Right cardiac atrium (tissue), 5 donors: ENCODE measurements at places on chromosomes 7 and 10. TPM values are rescaled to one million over a fixed set of nuclear protein-coding genes. Genes with fewer than 3 reads are reported as not detected.

The ITPRID1 gene
- not detected for total RNA-seq

The TYW1B gene
- total RNA-seq = 1.7 TPM

The ABCF2 gene
- total RNA-seq = 34.5 TPM

The RELN gene
- total RNA-seq = 1.1 TPM

The CDC123 gene
- 68.2 TPM for total RNA-seq

The MAGI2 gene
- total RNA-seq = 9.9 TPM

The SH2D4B gene
- not detected for total RNA-seq

The HOXA13 gene
- not detected for total RNA-seq

The FAM237B gene
- not detected for total RNA-seq

The RPEL1 gene
- total RNA-seq = not detected

DNA sequence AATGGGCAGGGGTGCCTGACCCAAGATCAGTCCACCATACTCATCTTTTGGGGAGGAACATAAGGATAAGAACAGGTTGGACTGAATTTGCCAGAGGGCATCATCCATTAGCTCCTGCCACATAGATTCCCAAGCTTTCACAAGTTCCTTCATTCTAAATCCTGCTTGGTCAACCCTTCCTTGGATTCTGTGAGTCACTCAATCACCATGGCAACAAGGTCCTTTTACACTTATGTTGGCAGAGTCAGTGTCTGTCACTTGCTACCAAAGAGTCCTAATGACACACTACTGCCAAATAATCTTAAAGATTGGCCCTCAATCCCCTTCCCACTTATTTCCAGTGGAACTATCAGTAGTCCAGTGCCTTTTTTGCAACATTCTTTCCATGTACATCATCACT lies 5.0 kb upstream of the LGI1 start:
- DNase-seq = no peak

DNA sequence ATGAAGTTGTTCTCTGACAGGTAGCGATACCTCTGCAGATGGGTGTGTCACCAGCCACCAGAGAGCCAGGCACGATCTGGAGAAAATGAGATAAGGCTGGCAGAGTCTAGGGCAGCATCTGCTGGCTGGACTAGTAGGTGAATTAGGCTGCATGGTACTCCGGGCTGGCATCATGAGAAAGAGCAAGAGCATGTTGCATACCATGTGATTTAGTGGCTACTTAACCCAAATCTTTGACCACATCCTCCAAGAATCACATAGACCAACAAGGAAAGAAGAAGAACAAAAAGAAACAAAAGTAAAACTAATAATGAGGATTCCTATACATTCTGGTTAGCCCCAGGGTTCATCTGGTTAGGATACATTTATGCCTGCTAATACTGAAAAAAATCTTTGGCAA lies 23.4 kb upstream of the FAM170B start:
- no peak for DNase-seq

- no peak for DNase-seq
These were observed 2.4 kb upstream of the CRPPA start for GRCh38 chr7:16423761-16424160.

GRCh38 chr10:23293145-23293724 lies 51.4 kb downstream of the C10orf67 start:
- DNase-seq = no peak

DNA sequence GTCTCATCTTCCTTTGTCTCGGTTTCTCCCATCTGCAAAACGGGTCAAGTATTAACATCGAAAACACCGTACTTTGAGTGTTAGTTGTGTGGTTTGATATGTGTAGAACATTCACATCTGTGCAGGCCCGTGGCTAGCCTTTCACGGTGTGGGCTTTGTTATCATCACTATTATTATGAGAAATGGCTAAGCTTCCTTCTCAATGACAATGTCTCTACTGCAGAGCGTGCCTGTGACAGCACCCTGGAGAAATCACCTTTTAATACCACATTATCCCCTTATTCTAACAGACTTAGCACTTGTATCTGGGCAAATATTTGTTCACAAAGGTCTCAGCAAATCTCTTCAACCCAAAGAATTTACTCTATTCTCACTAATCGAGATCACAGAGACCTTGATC lies 55.8 kb downstream of the FAM171A1 start:
- no peak for DNase-seq

- peak; percentile 59 for DNase-seq
These were observed 84.9 kb upstream of the ADRB1 start for GRCh38 chr10:113958631-113959382.

- no peak for DNase-seq
These were observed 442.4 kb downstream of the GALNT17 start for GRCh38 chr7:71574153-71574860.

- DNase-seq = no peak
These were observed 191.9 kb downstream of the ETV1 start for GRCh38 chr7:13797545-13797944.

- no peak for DNase-seq
These were observed 32.5 kb upstream of the ZNF107 start for GRCh38 chr7:64633401-64633800.

DNA sequence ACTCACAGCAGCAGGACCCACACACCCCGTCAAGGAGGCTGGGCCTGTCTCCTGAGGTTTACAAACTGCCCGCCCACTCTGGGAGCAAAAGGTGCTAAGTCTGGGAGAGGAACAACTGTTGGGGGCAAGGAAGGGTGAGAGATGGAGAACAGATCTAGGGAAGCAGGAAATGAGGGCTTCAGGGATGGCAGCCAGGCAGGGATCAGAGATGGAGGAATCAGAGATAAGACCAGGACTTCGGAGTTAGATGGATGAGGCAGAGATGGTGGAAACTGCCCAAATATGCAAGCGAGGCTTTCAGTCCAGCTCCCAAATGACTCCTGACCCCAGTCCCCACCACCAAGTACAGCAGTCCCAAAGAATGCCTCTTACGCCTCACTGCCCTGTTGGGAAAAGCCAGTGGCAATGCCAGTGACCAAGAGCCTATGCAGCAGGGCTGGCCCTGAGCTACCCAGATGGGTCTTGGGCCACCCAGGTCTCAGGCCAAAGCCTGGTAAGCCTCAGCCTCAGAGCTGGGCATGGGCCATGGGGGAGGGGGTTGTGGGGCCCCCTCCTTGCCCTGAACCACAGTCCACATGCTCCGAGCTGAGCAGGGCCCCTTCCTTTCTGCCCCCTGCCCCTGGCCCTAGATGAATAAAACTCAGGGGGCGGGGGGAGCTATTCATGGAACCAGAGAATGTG lies 39.5 kb upstream of the SLF2 start:
- no peak for DNase-seq

DNA sequence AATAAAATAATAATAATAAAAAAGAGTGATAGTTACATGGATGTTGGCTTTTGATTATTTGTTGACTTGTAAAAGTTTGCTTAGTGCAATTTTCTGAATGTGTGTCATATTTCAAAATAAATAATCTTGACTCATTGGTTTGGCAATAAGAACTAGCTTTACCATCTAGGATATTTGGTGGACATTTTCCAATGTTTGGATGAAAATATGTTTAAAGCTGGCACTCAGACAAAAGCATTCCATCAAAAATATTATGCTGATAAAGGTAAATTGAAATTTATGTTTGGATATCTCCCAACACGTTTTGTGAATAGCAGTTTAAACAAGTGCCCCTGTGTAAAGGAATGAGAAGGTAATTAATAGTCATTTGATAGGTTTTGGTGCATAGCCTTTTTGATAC lies 62.5 kb upstream of the KCNMA1 start:
- no peak for DNase-seq

DNA sequence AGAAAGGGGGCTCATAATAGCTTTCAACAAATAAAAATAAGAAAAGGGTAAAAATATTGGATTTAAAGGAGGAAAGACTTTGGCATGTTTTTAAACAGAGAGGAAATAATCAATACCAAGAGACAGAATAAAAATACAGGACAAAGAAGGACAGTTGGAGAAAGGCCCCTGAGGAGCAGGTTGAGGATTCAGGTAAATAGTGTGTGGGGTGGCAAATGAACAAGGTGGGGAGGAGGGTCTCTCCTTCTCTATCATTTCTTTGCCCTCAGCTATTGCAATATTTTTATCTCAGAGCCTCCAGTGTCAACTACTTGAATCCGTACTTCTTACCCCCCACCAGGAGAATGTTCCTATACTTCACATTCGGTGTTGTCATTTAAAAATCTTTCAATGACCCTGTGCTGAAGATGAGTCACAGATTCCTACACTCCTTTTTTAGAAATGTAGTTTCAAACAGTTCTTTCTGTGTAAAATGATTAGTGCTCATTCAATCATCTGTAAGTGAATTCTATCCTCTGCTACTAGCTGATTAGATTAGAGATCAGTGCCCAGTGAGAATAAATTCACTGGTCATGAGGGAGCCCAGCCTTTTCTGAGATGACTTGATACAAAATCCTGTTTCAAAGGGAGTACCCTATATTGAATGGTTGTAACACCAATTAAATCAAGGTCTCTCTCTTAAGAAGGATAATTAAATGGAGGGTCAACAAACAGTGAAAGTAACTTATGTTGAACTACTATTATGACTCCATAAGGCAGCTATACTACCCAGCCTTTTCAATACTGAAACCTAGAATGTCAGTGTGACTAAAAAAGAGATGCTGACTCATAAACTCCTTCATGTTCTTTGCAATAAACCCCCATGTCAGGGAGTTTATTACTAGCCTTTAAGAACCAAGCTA lies 50.4 kb upstream of the WNT16 start:
- no peak for DNase-seq

GRCh38 chr10:128451879-128452278 lies 325.7 kb upstream of the MKI67 start:
- no peak for DNase-seq

DNA sequence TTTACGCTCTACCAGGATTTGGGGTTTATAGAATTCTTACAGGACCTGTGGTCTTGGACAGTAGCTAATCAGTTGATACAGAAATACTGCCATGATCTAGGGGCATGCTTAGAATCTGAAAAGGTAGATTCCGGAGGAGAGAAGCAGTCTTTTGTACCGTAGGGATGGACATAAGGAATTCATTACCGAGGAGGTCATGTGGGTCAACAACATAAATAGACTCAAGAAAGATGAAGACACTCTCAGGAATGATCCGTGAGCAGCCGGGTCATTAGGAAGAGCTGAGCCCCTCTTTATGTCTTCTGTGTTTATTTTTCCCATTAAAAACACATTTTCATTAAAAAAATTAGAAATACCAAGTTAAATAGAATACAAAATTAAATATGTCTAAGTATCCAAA lies 160.1 kb upstream of the TNS3 start:
- no peak for DNase-seq

GRCh38 chr7:110800984-110801383 lies 289.9 kb upstream of the LRRN3 start:
- no peak for DNase-seq

GRCh38 chr7:107891636-107892366 lies 818 bp downstream of the DLD start:
- DNase-seq = no peak

DNA sequence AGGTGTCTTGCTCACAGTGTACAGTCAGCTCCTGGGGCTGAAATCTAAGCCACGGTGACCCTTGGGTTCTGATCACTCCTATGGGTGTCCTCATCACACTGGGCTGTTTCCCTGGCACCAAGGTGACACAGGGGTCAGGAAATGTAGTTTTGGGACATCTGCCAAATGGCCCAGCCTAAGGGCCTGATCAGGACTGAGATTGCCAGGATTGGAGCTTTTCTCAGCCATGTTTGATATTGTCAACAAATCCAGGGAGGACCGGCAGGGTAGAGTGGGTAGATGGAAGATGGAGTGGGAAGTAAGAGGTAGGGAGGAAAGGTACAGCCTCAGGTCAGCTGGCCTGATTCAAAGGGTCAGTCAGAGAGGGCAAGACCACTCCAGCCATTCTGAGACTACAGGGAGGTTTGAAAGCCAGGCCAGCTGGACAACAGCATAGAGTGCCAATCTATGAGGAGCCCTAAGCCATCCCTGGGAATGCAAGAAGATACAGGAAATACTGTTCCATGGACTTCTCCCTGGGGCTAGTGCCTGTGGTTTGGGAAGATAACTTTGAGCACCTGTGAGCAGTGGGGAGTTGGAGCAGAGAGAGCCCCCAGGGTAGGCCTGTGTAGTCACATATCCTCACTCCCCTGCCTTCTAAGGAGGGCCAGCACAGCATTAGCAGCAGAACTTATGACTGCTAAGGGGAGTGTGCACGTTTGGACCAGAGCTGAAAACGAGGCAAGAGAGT lies 377.3 kb upstream of the ZMIZ1 start:
- no peak for DNase-seq

DNA sequence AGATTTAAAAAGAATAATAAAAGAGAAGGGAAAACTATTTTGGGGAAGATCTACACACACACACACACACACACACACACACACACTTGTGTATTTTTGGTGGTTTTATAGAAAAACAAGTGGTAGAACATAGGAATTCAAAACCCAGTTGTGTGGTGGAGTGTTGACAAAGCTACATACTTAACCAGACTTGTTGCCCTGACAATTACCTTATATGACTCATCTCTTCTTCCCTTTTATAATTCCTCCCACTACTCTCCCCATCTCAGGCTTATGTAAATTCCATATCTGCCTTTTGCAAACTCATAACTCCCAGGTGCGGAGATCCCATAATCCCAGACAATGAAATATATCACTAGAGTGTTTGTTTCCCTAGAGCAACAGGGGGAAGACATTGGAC lies 873.7 kb downstream of the NXPH1 start:
- no peak for DNase-seq

- DNase-seq = no peak
These were observed 42.9 kb upstream of the PARD3 start for GRCh38 chr10:34858003-34858402.

DNA sequence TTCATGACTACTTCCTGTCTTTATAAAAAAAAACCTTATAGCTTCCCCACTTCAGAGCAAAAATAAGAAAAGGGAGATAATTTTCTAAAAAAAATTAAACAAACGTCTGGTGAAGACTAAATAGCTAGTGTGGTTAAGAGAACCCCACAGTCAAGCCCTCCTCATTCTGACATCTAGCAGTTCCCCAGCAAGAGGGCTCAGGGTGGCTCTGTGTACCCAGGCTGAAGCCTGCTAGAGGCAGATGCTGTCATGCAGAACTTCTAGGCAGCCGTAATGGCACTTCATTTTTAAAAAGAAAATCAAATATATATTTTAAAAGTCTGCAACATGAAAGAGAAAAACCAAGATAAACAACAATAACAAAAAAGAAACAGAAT lies 223.1 kb upstream of the KLF14 start:
- no peak for DNase-seq

GRCh38 chr10:661597-662222 lies 27.8 kb downstream of the DIP2C start:
- DNase-seq = peak; percentile 6

- no peak for DNase-seq
These were observed 340.1 kb upstream of the CHRM2 start for GRCh38 chr7:136528329-136528728.

DNA sequence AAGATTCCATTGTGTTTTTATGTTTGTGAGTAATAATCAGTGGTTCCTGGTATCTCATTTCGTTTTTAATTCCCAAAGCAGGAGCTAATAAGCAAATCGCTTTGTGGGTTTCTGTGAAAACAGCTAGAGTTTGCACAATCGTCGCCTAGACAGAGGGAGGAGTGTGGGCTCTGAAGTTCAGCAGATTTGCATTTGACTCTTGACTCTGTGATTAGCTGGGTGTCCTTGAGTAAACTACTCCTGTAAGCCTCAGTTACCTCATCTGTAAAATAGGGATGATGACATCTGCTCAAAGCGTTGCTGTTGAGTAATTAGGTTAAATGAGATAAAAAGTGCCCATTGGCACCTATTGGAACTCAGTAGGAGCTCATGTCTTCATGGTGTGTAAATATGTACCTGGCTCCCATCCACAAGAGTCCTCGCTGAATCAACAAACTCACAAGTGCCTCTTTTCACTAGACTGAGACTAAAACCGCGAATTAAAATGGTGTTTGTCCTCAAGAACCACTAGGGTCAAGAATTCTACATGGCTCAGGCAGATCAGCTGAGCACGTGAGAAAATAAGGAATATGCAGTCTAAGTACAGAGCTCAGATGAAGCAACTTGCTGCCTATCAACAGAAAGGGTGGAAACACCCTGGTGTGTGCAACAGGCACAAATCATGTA lies 385.8 kb upstream of the C7orf33 start:
- no peak for DNase-seq
